ENCODE measurements at places on chromosomes 1 and 21. TPM values are rescaled to one million over a fixed set of nuclear protein-coding genes. Genes with fewer than 3 reads are reported as not detected.

The KRTAP22-1 gene
- total RNA-seq, result not detected

The CACNA1S gene
- not detected for total RNA-seq

The SYPL2 gene
- 30.4 TPM for total RNA-seq

The OR2T2 gene
- total RNA-seq, result not detected

The CELA2B gene
- total RNA-seq, result not detected

The GBP3 gene
- 7.4 TPM for total RNA-seq

The GJC2 gene
- 1.7 TPM for total RNA-seq

The SMIM1 gene
- 15.3 TPM for total RNA-seq

The NAV1 gene
- total RNA-seq, result 63.3 TPM

The KAZN gene
- 2.2 TPM for total RNA-seq

The ORC1 gene
- 0.32 TPM for total RNA-seq

The RAB42 gene
- total RNA-seq, result 1.5 TPM

The TMPRSS15 gene
- not detected for total RNA-seq

The AKR1A1 gene
- 43.2 TPM for total RNA-seq

The FMOD gene
- total RNA-seq, result 9.6 TPM

The WDTC1 gene
- 68.8 TPM for total RNA-seq

The RNU5D-1 gene
- not detected for total RNA-seq

The WDR77 gene
- total RNA-seq, result 27.3 TPM

The SLC16A1 gene
- 123 TPM for total RNA-seq

The SYNC gene
- 12.2 TPM for total RNA-seq

The TAF5L gene
- total RNA-seq, result 10.0 TPM

The OR10K1 gene
- not detected for total RNA-seq

The CYP4A11 gene
- total RNA-seq, result not detected

The MEX3A gene
- total RNA-seq, result 0.17 TPM

The KIF17 gene
- 3.5 TPM for total RNA-seq

The TMEM183A gene
- total RNA-seq, result 24.3 TPM

The SUSD4 gene
- total RNA-seq, result 8.2 TPM

The VHLL gene
- total RNA-seq, result not detected

The SCNM1 gene
- total RNA-seq, result 19.1 TPM

The KRTAP20-4 gene
- not detected for total RNA-seq

The NME7 gene
- total RNA-seq, result 10.2 TPM

The NCSTN gene
- 60.7 TPM for total RNA-seq

The KCNA3 gene
- 0.47 TPM for total RNA-seq

The LCE4A gene
- total RNA-seq, result not detected

The AMPD1 gene
- 0.10 TPM for total RNA-seq

The SZRD1 gene
- total RNA-seq, result 109 TPM

The SHE gene
- total RNA-seq, result 10.2 TPM

The KCNH1 gene
- not detected for total RNA-seq

The C21orf91 gene
- 6.7 TPM for total RNA-seq

The MRPL9 gene
- 42.7 TPM for total RNA-seq

The MATN1 gene
- total RNA-seq, result not detected

The ZC3H12A gene
- total RNA-seq, result 4.3 TPM

The KCNE1 gene
- total RNA-seq, result 5.3 TPM

The TPRG1L gene
- 48.6 TPM for total RNA-seq

The S100A7 gene
- total RNA-seq, result not detected

The TTC22 gene
- total RNA-seq, result 0.17 TPM

The LDLRAD2 gene
- 0.20 TPM for total RNA-seq

The DIRAS3 gene
- 9.7 TPM for total RNA-seq

The FGGY gene
- 29.7 TPM for total RNA-seq

The KCNA10 gene
- not detected for total RNA-seq

The ADAM30 gene
- total RNA-seq, result not detected

The IRF6 gene
- total RNA-seq, result 48.5 TPM

The C2CD4D gene
- not detected for total RNA-seq
